ENCODE measurements at places on chromosomes 11 and 22.

DNA sequence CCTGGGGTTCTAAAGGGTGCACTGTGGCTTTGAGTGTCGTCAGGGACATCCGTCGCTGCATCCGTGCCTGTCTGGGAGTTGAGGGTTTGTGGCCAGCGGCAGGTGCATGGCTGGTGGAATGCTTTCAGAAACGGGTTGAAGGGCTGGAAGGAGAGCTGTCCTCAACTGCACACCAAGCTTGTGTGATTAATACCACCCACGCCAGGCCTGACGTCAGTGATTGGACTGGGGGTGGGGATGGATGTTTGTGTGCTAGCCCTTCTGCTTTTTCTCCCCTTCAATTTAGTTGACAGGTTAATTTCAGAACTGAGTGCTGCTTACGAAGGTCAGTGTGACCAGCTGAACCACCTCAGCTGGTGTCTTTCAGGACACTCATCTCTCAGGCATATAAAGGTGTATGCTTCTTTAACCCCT is 3.2 kb upstream of the GAB2 start:
- no peak for DNase-seq

DNA sequence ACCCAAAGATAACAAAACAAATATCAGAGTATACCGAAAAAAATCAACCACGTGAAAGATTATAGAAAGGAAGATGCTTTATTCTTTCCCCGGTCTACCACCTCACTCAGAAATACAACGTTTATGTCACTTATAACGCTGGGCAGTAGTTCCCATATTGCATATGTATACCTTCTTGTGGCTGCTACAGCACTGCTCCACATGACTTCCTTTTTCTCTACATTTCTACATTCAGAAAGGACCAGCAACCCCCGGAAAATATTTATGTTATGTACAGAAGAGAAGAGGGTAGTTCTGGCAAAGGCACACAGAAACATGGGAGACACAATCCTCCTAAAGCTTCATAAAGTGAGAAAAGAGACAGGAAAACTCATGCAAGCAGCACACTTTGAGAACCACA is 56.8 kb downstream of the MTMR2 start:
- no peak for DNase-seq

GRCh38 chr11:73263640-73264039 is 8.5 kb upstream of the P2RY6 start:
- no peak for DNase-seq

DNA sequence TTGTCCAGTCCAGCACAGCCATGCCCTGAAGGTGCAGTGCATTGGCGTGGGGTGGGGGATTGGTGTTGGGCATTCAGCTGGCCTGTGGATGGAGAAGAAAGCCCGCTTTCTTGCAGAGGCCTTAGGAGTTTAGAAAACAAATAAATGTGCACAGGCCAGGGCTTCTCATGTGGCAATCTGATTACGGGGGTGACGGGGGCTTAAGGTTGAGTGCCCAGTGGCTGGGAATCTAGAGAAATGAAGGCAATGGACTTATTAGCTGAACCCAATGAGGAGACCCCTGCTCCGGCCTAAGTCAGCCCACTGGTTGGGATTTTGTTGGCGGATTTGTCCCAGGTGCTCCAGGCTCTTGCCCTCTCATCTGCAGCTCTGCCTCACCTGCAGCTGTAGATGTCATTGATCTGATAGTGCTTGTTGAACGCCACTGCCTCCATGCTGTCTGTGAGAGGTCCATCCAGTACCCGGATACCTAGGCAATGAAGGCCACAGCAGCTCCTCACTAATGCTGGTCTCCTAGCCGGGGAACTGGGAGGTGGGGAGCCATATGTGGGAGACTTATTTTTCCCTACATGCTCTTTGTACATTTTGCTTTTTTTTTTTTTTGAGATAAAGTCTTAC is 6.2 kb downstream of the PCSK7 start:
- DNase-seq = peak; percentile 79

DNA sequence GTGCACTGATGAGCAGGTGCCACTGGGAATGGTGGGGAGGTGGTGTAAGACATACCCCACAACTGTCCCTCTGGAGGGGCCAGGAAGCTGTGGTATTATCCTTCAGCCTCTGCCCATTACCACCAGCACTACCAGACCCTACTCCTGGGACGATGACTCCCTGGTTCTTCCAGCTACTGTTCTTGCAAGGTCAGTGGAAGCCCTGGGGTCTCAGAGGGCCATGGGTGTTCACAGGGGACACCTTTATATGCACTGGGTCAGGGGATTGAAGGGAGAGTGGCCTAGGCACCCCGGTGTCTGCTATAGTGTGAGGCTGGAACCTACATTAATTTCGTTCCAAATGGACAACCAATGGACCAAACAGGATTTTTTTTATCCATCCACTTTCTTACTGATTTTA is 102.1 kb downstream of the RPS6KA4 start:
- peak; percentile 63 for DNase-seq

- peak; percentile 6 for DNase-seq
Measured at GRCh38 chr22:47356511-47357011, 594.1 kb downstream of the TBC1D22A start.

DNA sequence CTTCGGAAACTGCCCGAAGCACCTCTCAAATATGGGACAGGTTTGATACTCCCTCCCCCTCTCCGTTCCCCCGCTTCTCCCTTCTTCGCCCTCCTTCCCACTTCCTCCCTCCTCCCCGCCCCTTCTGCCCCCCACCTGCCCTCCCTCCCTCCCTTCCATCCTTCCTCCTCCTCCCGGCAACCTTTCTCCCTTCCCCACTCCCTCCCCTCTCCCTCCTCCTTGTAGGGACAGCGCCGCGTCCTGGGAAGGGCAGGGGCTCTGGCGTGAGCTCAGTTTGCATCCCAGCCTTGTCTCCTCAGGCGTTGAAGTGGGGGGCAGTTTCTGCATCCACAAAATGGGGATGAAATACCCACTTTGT is 6.1 kb upstream of the NFAM1 start:
- DNase-seq = no peak

GRCh38 chr11:120372296-120372695 is 36.1 kb downstream of the ARHGEF12 start:
- no peak for DNase-seq

DNA sequence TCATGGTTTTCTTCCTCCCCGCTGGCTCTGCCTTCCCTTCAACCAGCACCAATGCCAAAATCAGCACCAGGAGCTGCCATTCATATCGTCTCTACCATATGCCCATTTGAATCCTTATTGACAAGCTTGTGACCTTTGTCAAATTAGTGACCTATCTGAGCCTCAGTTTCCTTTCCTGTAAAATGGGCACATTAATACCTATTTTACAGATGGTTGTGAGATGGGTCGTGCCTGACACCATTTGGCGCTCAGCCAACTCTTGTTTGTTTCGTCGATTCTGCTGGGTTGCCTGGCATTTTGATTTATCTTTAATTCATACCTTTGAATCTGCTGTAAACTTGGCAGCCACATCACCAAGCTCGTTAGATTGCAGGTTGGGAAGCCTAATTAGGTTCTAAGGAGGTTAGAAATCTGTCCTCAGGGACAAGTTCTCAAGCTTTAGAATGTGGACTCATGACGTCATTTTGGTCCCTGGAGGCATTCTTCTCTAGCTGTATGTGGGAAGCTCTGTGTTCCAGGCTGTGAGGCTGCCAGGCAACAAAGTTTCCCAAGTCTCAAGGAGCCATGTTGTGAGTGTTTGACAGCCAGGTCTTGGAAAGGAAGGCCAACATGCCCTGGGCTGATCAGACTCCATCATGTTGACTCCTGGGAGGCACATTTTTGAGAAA is 61.0 kb downstream of the RPS6KA4 start:
- DNase-seq = no peak

GRCh38 chr22:20641198-20641892 is 132.6 kb upstream of the SERPIND1 start:
- DNase-seq = peak; percentile 63

- no peak for DNase-seq
Measured at GRCh38 chr11:33321422-33321821, 64.2 kb downstream of the HIPK3 start.

- no peak for DNase-seq
Measured at GRCh38 chr11:7436657-7437056, 48.6 kb upstream of the OLFML1 start.

DNA sequence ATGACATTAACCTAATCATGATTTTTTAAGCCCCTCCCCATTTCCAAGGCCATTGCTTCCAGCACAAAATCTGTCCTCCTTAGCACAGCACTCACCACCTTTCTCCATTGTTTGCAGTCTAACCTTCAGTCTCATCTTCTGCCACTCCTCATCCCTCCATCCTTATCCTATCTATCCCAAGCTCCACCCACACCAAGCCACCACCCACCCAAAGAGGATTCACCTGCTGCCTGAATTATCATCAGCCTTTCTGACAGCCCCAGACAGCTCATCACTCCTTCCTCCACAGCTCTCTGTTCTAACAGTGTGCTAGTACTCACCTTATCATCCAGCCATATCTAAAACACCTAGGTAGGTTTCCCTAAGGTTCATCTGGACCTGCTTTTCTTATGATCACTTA is 20.7 kb upstream of the SMCO4 start:
- no peak for DNase-seq

DNA sequence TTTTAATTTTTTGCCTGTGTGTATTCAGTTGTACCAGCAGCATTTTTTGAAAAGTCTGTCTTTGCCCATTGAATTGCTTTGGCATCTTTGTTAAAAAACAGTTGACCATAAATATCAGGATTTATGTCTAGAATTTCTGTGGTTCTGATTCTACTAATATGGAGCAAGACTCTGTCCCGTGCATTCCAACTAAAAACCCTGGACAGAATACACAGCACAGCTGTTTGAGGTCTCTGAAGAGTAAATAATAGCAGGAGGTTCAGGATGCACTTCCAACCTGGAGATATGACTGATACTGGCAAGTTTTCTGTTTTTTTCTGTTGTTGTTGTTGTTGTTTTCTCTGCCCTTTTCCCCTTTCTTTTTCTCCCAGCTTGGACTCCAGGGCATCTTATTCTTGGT is 141.9 kb downstream of the TMEM135 start:
- no peak for DNase-seq

GRCh38 chr22:30574997-30575671 is 669 bp upstream of the GAL3ST1 start:
- no peak for DNase-seq

DNA sequence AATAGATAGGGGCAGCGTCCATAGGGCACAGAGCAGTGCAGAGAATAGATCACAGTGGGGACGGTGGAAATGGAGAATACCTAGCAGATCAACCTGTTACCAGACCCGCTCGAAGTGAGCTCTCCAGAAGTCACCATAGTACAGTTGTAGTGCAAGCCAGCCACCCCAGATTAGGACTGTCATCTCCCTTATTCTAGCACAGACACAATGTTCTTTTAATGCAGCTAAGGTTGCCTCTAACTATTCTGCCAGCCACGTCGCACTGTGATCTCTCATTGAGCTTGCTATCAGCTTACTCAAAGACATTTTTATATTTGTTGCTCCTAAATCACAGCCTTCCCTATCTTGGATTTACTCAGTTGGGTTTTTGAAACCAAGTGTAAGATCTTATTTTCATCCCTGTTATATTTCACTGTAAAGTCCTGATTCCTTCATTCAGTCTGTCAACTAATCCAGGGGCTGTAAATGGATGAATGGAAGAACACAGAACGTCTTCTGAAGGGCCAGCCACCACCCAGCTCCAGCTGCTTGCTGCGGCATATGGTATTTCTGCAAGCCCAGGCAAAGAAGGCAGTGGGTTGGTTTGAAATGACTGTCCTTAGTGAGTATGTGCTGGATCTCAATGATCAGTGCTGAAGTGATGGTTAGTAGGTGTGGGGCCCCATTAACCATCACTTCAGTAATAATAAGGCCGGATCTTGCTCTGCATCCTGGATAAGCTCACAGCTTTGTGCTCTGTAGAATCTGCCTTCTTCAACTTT is 3.4 kb downstream of the PARVA start:
- DNase-seq = no peak

- DNase-seq = no peak
Measured at GRCh38 chr22:22421392-22421791, 87.2 kb downstream of the ZNF280B start.

DNA sequence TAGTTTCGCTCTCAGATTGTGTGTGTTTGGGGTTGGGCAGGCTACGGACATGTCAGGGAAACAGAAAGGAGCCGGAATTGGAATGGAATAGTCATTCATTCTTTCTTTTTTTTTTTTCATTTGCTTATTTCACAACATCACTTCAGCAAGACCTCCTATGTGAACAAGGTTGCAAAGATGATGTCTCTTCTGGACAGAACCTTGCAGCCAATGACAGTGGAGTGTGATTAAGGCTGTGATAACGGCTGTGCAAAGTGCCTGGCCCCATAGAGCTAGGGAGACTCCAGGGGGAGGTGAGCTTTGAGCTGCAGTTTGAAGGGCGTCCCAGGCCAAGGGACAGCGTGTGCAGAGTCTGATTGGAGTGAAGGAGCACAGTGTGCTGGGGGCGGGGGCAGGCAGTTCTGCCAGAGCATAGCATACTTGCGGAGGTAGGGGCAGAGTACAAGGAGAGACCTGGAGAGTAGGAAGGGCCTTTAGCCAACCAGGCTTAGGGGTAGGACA is 3.4 kb downstream of the TIGD3 start:
- no peak for DNase-seq

GRCh38 chr11:107669191-107669740 is 42.6 kb downstream of the SLN start:
- no peak for DNase-seq

GRCh38 chr11:40435344-40435743 is 1024.1 kb downstream of the LRRC4C start:
- DNase-seq = no peak

DNA sequence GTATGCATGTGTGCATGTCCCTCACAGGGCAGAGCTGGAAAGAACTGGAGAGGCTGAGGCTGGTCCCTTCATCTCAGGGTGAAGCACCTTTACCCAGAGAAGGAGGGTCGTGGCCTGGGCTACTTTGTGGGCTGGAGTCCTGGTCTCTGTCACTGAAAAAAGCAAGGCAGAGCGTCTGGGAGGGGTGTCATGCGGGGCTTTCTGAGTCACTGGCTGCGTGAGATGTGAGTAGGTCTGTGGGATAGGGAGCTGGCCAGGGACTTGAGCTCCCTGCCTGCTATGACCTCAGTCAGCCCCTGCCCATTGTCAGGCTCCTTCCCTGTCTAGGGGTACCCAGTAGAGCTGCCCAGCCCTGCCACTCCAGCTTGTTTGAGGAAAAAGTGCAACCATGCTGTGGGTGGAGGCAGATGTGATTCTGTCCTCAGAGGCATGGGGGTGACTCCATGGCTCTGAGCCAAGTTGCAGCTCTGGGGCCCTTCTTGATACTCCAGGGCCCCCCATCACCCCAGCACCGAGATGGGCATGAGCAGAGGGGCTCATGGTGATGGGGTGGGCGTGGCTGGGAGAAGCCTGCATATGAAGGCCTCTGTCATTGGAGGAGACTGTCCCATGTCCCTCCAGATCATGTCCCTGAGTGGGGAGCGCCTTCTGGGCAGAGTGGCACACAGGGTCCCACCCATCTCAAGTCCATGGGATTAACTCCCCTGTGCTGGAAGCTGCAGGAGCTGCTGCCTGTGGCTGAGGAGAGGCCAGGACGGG is 27.8 kb downstream of the KCNQ1 start:
- DNase-seq = peak; percentile 66

GRCh38 chr11:57639321-57640067 is 10.2 kb downstream of the YPEL4 start:
- no peak for DNase-seq

GRCh38 chr11:36035999-36036398 is 92.1 kb downstream of the LDLRAD3 start:
- DNase-seq = no peak

- DNase-seq = no peak
Measured at GRCh38 chr11:101456812-101457211, 127.0 kb downstream of the TRPC6 start.

GRCh38 chr11:62817129-62817528 is 11.9 kb upstream of the NXF1 start:
- no peak for DNase-seq

Data from lower leg skin (tissue), 4 donors.